ENCODE measurements at places on chromosomes 6 and 20.

GRCh38 chr6:105449756-105450390 is 47.0 kb upstream of the PREP start:
- DNase-seq = no peak

DNA sequence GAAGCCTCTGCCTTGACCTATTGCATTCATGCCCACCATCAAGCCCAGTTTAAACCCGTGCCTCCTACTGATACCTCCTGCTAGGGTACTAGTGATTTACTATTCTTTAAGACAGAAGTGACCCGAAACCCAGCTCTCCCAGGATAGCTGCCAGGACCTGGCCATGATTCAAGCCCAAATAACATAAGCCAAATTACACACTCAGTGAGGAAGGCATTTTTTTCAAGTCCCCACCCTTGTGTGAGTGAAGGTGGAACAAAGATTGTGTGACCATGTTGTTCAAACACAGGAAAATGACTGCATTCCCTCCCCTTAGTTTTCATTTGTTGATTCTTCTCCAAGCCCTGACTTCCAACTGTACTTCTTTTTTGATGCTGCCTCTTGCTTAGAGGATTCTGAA is 3.7 kb upstream of the KAT14 start:
- DNase-seq = no peak

- no peak for DNase-seq
These were observed 78.5 kb upstream of the ZFP64 start for GRCh38 chr20:52270001-52270606.

- DNase-seq = no peak
These were observed 1.7 kb upstream of the HSD17B8 start for GRCh38 chr6:33202799-33203198.

GRCh38 chr6:52539607-52540006 is 37.3 kb downstream of the TRAM2 start:
- DNase-seq = no peak

- no peak for DNase-seq
These were observed 69.7 kb downstream of the SAMD5 start for GRCh38 chr6:147578159-147578558.

DNA sequence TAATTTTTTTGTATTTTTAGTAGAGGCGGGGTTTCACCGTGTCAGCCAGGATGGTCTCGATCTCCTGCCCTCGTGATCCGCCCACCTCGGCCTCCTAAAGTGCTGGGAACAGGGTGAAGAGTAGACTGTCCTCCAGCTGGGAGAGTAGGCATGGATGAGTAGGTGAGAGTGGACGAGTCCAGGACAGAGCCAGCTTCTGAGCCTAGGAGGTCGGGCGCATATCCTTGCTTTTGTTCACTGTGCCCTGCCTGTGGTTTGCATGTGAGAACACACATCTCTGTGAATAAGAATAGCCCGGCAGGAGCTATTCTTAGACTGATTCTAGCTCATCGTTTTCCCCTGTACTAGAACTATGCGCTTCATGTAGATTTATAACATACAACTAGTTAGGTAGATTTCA is 78.3 kb downstream of the RPP40 start:
- no peak for DNase-seq

GRCh38 chr6:81383472-81383871 is 369.0 kb downstream of the TENT5A start:
- no peak for DNase-seq

GRCh38 chr20:62872184-62872847 is 10.7 kb upstream of the TCFL5 start:
- DNase-seq = no peak

GRCh38 chr6:116221067-116221466 is 32.8 kb downstream of the TSPYL4 start:
- no peak for DNase-seq

DNA sequence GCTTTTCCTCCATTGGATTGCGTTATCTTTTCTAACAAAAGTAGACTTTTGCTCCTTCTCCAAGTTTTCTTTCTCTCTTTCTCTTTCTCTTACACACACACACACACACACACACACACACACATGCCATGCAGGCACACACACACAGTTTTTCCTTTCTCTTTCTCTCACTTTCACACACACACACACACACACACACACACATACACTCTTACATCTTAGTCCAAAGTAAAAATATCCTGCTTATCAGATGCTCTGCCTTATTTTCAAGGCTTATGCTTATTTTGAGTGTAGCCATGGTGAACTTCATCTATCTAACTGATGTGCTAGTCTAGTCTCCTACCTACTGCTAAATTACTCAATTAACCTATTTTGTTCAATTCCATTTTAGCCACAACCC is 34.4 kb upstream of the RAB23 start:
- no peak for DNase-seq

DNA sequence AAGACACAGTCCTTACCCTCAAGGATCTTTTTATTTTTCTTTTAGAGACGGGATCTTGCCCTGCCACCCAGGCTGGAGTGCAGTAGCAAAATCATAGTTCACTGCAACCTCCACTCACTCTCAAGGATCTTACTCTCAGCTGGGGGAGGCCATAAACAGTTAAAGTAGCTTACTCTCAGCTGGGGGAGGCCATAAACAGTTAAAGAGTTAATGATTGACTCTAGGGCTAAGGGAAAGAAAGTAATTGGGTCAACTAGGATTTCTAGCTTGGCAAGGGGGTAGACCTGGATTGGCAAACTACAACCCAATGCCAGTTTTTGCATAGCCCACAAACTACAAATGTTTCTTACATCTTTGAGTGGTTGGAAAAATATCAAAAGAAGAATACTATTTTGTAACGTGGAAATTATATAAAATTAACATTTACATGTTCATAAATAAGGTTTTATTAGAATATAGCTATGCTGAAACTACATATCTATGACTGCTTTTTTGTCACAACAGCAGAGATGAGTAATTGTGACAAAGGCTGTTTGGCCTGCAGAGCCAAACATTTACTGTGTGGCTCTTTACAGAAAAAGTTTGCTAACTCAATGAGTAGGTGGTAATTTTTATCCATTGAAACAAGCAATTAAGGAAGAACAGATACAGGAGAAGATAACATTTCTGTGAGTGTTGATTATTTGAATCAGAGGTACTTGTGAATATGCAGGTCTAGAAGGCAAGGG is 46.4 kb downstream of the PTPRA start:
- no peak for DNase-seq

DNA sequence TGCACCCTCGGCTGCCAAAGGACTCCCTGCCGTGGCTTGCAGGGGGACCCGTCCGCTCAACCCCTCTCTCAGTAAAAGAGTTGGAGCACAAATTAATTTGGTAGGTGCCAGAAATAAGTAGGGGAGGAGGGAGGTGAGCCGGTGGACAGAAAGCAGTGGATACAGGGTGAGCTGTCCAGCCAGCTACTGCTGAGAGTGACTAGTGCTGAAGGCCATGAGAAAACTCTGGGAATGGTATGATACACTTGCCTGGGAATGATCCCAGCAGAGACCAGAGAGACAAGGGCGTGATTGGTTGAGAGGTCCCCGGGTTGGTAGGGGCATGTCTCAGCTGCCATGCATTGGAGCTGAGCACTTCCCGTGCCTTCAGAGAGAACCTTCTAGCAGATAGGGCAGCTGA is 15.7 kb downstream of the FOXQ1 start:
- DNase-seq = no peak

DNA sequence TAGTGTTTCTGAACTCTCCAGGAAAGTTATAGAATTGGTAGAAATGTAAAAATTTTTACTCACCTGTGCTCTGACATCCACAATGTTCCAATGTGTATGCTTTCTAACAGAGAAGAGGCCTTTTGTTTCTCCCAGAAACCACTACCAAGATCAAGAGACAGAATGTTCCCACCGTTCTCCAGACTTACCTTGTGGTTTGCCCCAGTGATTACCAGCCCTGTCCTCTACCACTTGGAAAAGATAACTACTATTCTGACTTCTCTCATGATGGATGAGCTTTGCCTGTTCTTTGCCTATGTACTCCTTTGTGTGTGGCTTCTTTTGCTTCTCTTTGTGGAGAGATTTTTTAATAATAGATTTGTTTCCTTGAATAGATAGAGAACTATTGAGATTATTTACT is 173.0 kb upstream of the SCGN start:
- no peak for DNase-seq

DNA sequence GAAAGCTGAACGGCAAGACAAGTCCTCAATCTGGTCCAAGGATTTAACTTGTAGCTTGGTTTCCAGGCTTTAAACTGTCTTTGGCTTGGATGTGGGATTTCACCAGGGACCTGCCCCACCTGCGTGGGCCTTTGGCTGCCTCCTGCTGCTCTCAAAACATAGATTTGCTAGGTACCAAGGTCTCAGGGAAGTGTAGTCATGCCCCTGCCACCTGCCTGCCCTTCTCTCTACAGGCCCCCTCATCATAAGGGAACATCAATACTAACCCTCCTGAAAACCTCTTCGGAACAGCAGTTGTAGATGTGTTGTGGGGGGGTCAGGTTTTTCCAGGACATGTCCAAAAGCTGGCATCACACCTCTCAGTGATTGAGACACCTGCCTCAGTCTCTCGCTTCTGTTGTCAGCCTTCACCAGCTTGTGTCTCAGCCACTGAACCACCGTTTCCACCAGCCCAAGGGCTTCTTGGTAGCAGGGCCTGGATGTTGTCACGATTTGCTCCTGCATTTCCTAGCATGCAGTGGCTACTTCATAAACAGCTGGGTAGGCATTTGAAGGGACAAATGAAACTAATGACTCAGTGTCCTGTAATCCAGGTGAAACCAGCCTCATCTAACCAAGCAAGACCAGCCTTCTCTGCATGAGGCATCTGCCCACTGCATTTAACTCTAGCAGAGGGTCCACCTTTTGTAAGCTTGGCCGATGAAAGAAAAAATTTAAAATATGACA is 141.6 kb upstream of the THBS2 start:
- no peak for DNase-seq

GRCh38 chr6:20791944-20792343 is 257.7 kb downstream of the CDKAL1 start:
- no peak for DNase-seq

DNA sequence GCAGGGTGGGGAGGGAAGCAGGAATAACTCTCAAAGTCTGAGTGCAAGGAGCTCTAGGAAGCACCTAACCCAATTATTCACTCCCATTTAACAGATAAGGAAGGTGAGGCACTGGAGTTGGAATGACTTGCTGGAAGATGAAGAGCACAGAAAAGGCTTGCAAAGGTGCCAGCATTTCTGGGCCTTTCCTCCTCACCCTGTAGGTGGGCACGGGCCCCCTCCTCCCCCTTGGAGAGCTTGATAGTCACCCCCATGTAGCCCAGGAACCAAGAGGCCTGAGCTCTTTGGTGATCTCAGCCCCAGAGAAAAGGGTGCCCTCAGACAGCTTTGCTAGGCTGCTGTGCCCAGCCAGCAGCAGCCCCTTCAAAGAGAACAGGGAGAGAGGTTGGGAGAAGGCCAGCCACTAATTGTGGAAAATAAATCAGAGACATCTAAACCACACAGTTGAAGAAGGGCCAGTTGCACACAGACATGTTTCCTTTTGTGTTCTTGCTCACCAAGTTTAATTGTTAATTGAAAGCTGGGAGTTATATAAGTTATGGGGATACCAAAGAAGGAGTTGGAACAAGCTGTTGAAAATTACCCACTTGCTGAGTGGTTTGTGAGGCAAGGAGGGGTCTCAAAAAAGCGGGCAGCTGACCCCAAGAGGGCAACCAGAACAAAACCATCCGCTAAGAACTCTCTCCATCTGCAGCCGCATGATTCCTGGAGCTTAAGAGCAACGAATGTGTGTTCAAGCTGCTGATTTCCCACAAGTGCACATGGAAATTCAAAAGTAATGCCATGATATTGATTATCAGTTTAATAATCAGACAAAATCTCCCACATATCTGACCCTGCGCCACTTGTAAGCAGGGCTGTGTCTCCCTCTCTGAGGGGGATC is 77.0 kb downstream of the MRPL14 start:
- DNase-seq = no peak

DNA sequence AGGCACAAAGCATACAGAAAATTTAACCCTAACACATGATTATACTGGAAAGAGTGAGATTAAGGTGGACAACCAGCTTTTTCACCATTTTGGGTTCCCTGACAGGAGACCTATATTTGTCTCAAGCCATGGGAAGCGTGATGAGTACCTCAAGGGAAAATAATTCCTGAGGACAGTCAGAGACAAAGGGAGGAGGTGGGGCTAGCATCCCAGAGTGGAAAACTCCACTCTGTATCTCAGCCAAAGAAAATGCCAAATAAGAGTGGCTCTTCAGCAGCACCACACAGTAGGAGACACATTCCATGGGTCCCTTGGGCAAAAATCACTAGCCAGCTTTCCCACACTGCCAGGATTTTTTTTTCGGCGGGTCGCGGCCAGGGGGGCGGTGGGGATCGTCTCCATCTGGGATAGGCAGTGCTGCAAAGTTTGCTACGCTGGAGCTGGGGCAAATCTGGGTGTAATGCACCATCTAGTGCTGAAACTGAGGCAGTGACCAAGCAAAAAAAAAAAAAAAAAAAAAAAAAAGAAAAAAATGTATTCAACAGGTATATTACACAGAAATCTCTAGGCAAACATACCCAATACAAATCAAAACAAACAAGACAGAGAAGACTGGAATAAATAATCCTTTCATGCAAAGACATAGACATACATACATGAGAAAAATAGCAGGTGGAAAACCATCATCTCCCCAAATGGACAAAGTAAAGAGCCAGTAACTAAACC is 77.3 kb upstream of the SLC35F1 start:
- DNase-seq = no peak

DNA sequence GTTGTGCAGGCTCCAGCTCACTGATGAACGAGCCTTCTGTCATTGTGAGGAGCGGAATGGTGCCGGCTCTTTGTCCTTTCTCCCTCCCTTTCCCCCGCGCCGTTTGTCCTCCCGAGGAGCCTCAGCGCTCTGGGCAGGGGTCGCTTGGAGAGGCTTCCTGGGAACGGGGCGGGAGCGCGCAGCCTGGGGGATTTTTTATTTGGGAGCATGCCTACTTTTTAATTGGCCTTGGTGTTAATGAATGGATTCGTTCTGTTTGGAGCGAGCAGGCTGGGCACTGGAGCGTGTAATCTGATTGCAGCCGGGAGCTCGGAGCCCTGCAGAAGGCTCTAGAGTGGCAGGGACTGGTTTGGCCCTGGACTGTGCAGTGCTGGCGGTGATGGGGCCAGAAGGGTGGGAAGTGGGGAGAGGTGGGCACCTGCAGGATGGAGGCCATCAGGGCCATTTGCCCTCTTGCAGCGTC is 118.8 kb downstream of the CDH4 start:
- DNase-seq = no peak

DNA sequence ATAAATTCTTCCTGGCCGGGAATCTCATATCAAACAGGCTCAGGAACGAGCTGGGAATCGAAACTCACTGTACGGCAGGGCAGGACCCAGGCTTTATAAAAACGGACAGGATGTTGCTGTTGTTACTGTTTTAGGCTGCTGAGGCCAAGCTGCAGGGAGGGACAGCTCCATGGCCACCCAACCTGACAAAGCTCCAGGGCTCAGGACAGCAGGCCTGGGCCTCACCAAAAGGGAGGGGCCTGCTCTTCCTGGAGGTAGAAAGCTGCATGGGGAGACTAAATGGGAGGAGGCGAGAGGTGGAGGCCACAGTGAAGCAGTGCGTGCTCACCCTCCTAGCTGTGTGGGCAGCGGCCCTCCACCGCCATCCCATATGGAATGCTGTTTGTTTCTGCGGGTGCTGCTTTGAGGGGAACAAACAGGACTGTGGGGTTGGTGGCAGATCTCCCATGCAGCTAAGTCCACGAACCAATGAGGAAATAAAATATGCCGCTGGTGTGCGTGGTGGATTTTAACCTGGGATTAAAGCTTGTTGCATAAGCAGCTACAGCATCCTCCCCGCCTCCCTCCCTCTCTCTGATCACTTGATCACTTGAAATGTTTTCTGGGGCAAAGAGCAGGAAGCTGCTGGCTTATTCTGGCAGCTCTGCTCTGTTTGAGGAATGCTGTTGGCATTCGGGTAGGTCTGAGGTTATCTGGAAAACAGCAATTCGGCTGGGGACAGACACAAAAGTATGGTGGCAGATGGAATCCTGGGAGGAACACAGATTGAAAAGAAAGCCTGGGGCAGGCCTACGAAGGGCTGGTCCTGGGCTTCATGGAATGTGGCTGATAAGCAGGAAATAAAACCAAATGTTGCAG is 2.4 kb upstream of the ZMYND8 start:
- DNase-seq = no peak

All from stimulated activated CD8-positive, alpha-beta memory T cell treated with anti-CD3 and anti-CD28 coated beads, Interleukin-4, amount 100 ng/mL, for 4 hours (primary cell).